Endothelial cell of umbilical vein (primary cell): ENCODE measurements at places on chromosomes 3 and 15.
A peak's percentile ranks its signal among the peaks of the same experiment; 100 is the strongest.

- DNase-seq, result no peak
Observed at GRCh38 chr3:107283948-107284347, 93.3 kb upstream of the CCDC54 start.

DNA sequence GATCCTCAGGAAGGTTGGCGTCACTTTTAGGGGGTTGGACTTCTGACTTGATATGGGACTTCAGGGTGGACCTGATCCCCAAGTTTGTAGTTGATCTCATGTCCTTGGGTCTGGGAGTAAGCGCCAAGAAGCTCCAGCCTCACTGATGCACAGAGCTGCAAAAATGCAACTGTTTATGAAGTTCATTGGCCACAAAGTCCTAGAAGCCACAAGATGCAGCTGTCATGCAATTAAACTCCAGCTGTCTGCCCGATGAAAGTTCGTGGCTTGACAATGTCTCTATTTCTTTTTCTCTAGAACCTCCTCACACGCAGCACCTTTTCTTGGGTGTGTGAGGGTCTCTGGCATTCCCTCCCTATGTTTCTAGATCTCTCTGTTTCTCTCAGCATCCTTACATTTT, 9.2 kb upstream of the ACAN start:
- DNase-seq, result no peak

DNA sequence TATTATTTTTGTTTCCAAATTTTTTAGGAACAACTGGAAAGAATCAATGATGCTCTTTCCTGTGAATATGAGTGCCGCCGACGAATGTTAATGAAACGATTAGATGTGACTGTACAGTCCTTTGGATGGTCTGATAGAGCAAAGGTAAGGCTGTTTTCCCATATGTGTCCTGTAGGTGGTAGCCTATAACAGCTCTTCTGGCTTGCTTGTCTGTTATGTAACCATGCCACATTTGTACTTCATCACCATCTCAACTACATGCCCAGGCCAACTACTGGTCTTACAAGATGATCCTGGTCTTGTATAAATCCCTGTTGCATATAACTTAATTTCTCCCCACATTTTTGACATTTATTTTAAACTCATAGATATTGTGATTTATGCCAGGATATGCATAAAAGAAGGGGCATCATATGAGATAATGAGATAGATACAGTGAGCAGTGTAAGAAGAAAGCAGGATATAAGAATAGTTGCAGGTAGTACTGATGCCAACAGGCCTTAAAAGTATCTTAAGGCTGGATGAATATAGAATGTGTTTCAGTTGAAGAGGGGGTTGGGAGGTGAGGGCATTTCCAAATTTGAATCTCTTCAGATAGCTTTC, 20.3 kb downstream of the FAM98B start:
- DNase-seq, result peak; percentile 72

DNA sequence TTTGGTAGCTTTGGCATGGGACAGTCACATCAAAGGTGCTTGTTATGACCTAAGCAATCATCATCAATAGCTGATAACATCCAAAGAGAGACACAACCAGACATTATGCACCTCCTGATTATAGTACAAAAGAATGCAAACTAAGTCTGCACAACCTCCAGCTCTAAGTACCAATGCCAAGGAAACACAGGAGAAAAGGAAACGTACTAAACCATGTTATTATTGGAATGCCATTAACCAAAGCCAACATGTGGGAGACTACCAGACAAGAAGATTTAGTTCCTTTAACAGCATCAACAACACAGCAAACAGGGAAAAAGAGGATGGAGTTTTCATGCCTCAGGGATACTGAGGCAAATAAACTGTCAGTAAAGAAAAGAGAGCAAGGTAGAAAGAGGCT, 61.4 kb downstream of the CD47 start:
- DNase-seq, result peak; percentile 11

DNA sequence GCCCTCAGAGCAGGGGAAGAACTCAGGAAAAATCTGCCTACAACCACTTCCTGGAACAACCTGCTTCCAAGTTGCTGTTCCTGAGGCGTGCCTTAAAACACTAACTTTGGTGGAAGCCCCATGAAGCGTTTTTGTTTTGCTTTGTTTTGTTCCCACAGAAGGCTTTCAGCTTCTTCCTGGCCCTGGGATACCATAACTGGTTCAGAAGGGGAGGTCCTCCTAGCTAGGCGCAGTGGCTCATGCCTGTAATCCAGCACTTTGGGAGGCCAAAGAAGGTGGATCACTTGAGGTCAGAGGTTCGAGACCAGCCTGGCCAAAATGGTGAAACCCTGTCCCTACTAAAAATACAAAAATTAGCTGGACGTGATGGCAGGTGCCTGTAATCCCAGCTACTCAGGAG, 1.2 kb upstream of the IP6K1 start:
- DNase-seq, result no peak

DNA sequence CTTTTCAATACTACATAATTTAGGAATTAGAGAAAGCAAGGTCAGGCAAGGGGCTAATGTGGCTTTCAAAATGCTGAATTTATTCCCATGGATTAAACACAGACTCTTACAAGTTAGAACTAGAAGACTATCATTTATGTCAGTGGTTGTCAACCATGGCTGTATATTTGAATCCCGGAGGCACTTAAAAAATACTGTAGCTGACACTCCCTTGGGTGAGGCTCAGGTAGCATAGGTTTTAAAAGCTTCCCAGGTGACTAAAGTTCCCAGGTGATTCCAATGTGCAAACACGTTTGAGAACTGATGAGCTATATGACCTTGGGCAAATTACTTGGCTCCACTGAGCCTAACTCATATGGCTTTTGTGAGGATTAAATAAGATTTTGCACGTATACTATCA, 29.6 kb downstream of the AAGAB start:
- DNase-seq, result no peak

DNA sequence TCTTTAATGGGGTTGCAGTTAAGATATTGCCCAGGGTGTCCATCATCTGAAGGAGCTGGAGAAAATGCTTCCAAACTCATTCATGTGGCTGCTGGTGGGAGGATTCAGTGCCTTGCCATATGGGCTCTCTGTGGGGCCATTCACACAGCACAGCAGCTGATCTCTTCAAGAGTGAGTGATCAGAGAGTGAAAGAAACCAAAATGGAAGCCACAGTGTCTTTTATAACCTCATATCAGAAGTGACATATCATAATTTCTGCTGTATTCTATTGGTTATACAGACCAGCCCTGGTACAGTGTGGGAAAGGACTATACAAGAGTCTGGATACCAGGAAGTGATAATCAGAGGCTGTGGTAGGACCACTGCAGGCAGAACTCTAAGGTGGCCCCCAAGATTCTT, 33.6 kb downstream of the HHLA2 start:
- DNase-seq, result no peak

DNA sequence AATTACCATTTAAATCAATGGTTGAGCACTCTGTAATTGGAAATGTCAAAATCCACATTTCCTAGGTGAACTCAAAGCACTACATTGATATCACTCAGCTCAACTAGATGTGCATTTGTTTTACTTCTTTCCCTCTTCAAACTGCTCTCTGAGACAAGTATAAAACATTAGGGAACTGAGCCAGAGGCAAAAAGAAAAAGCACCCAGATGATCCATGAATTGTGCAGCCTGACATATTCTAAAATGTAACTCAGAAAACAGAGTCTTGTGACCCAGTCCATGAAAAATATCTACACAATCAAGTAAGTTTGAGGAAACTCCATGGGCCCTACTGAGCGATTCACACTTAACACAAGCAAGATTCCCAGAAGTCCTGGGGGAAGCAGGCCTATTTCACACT, 9.8 kb downstream of the SRGAP3 start:
- no peak for DNase-seq

- DNase-seq, result no peak
Observed at GRCh38 chr15:70608144-70608543, 155.2 kb downstream of the UACA start.

GRCh38 chr3:97885931-97886824, 64.4 kb downstream of the CRYBG3 start:
- peak; percentile 56 for DNase-seq

- DNase-seq, result no peak
Observed at GRCh38 chr3:38740537-38740936, 75.5 kb downstream of the SCN10A start.

DNA sequence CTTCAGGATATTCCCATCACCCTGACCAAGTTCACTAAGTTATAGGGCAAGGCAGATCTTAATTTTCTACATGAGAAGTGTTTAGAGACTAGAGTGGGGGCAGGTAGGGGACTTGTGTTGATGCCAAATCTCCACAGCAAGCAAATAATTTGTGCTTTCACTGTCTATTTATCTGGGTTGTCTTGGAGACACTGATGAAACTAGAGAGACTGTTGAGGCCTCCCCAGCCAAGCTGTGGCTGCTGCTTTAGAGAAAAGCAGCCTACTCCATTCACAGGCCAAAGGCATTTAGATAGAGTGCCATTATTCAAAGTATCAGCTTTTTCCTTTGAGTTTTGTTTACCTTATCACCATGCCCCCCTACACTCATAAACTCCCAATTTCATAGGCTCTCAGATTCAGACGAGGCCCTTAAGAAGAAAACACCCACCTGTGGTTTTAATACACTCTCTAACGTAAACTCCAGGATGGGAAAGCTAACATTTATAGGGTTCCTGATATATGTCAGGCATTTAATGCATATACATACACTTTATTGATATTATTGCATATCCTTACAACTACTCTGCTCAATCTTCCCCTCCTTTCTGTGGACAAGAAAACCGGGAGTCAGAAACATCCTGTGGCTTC, 130.4 kb upstream of the FOXB1 start:
- DNase-seq, result no peak

DNA sequence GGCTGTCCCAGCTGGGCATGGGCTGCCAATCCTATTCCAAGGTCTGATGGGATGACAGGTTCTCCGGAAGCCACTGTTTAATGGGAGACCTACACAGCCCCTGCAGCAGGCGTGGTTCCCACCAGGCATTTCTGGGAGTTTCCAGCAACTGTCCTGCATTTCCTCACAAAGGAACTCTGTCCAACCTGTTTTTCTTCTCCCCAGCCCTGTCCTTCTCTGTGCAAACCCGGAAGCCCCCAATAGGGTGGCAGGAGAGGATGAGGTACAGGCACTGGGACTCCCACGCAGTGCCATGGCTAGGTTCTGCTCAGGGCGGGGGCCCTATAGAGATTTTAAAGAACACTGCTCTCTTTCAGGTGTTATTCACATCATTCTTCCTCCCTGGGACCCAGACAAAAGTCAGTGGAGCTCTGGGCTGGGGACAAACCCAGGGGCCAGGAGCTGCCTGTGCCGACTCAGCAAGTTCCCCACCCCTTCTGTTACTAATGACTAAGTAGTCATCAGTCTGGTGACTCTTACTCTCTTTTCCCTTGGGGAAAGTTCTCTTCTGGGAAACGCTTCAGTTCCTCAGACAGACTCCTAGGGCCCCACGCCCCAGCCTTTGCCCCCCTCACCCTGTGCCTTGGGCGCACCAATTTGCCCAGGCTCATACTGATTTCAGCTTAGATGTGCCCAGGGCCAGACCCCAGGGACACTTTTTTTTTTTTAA, 97.7 kb downstream of the CD47 start:
- DNase-seq, result no peak

GRCh38 chr3:132351222-132351806, 34.1 kb downstream of the ACP3 start:
- no peak for DNase-seq

DNA sequence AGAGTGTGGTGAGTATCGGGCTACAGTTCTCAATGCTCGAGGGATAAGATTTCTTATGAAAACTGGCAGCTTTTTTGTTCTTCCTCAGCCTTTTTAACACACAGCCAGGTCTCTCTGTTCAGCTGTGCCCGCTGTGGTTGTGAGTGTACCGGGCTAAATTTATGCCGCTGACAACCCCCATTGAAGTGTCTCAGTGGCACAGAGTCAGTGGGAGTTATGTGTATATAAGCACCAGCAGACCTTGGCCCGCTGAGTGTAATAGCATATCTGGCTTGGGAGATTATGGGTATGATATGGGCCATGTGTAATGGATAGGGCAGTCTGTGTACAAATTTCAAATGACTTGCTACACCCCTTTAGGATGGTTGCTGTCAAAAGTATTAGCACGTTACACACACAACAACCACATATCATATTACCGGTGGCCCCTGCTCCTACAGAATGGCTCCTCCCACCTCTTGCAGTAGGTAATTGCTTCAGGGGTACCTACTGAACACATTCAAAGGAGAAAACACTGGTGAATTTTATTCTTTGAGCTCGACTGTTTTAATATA, 26.9 kb upstream of the NR2F2 start:
- DNase-seq, result no peak

GRCh38 chr3:196344663-196345062, 6.5 kb upstream of the TM4SF19 start:
- no peak for DNase-seq

GRCh38 chr3:134260987-134261386, 10.3 kb upstream of the RYK start:
- DNase-seq, result no peak

- no peak for DNase-seq
Observed at GRCh38 chr3:189516039-189516438, 115.2 kb upstream of the TP63 start.

GRCh38 chr3:146803745-146804144, 198.6 kb upstream of the PLSCR5 start:
- peak; percentile 75 for DNase-seq

DNA sequence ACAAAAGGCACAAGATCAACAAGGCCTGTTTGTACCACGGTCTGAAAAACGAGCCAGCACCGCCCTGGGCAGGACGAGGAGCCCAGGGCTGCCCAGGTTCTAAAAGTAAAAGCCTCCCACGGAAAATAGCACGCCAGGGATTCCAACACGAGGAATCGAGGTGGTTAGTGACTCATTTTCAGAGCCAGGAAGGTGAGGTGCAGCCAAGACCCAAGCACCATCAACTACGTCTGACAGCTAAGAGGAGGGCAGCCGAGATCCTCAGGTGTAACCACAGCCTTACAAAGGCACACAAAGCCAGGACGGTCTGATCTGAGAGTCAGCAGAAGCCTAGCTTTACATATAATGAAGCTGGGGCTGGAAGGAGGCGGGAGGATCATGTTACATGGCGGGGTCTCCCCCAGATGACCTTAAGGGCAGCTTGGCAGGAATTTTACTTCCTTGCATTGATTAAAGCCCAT, 52.5 kb downstream of the ATP10A start:
- no peak for DNase-seq

GRCh38 chr15:69553686-69554085, 101.1 kb downstream of the RPLP1 start:
- DNase-seq, result no peak

GRCh38 chr3:27220166-27220565, 149.0 kb downstream of the NEK10 start:
- no peak for DNase-seq

DNA sequence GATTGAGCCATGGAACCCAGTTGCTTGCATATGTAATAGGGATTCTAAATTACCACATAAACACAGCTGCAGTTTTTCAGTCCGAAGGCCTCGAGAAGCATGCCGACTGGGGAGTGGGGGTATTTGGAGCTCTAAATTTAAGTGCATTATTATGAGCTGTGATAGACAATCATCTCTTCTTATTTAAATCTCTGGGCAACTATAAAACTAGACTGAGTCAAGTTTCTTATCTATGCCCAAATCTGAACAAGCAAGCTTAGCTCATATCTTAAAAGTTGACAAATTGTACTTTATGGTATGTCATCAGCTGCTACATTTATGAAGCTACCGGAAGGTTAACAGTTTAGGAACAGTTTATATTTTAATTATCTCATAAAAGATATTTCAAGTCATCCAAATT, 19.5 kb upstream of the THRB start:
- DNase-seq, result no peak
